ENCODE measurements at places on chromosomes 4 and X.

- no peak for DNase-seq
Measured at GRCh38 chr4:5503336-5503936, 204.9 kb downstream of the EVC2 start.

DNA sequence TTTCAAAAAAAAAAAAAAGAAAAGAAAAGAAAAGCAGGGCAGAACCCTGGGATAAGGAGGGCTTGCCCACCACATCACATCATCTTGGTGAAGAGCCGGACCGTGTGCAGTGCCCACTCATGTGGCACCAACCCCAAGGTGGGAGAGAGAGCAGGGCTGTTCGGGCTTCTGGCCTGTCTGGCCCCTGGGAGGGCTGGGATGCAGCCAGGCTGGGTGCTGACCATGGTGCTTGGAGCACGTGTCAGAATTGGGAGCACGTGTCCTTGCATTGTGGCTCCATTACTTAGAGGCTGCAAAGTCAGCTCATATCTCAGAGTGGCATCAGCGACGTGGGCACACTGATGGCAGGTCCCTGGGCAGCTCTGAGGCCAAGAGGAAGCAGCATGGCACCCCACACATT is 100.9 kb upstream of the AFAP1 start:
- DNase-seq = no peak

GRCh38 chrX:19776753-19777152 is 110.6 kb downstream of the SH3KBP1 start:
- no peak for DNase-seq

GRCh38 chrX:154484255-154485149 is 1.9 kb downstream of the UBL4A start:
- no peak for DNase-seq

DNA sequence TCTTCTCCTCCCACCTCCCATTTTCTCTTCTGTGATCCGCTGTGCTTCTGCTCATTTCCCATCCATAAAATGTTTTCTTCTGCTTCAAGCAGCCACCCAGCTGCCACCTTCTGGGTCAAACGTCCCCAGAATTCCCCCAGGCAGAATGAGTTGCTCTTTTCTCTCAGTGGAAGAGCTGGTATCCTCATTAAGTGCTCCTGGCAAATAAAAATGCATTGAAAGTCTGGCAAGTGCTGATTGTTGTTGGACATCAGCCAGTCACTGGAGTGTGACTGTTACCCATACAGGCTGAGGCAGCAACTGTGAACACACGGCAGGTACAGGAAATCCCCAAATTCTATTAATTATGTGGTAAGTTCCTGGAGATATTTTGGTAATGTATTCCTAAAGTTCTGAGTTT is 52.6 kb downstream of the LIMCH1 start:
- no peak for DNase-seq

DNA sequence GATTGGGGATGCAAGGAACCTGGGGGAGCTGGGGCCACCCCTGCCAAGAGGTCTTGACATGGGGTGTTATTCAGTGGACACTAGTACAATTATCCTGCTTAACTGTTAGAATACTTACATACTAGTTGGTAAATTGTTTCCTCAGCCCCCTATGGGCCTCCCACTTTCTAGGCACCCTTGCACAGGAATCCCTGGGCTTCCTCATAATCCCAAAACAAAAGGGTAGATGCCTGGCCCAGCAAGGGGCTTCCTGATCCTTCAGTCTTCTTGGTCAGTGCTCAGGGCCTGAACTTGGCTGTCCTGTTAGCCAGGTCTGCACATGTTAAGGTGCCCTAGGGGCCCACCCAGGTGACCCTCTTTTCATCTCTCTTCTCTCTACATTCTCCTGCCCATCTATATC is 48.7 kb upstream of the MSX1 start:
- DNase-seq = no peak

DNA sequence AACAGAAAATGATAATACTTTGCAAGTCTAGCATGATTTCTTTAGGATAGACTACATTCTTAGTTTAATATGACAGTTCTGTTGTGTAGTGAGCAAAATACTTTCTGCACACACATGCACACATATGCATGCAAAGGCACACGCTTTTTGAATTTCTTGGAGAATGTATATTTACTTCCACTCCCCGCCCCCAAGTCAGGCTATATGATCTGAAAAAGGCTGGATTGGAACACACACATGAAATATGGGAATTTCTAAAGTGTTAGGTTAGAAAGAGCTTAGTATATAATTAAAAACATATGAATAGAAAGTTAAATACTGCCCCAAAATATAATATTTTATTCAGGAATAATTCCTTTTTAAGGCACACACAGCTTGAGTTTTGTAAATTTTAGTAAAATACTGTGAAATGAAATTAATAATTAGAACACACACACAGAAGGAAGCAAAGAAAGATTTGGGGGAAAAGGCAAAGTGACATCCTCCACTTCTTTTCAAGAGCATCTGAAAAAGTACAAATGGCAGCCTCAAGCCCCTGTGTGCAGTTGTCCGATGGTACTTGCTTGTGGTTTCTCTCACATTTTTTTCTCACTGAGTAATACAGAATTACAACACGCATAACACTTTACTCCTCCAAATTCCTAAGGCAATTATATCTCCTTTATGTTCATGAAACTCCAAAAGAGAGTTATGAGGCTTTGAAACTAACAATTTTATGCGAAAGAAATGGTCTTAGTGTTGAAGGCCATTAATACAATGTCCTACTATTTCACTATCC is 228.9 kb upstream of the ETNPPL start:
- peak; percentile 28 for DNase-seq

- no peak for DNase-seq
Measured at GRCh38 chrX:30887721-30888120, 1.3 kb downstream of the TAB3 start.

DNA sequence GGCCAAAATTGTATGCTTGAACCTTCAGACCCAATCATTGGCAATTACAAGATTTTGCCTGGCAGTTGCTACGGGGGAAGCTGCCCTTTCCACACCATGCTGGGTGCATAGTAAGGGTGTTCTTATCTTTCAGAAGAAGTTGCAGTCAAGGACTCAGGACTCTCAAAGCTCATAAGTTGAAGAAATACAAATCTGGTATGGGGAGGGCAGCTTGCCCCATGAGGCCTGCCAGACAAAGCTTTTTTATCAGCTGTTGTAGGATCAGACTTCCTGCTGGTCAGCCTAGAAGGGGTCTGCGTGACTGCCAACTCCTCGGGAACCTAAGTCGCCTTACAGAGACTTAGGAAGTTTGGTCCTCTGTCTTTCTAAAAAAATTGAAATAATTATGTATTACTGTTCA is 174.9 kb upstream of the TECRL start:
- DNase-seq = no peak

- DNase-seq = no peak
Measured at GRCh38 chrX:11787564-11787963, 29.5 kb downstream of the MSL3 start.

DNA sequence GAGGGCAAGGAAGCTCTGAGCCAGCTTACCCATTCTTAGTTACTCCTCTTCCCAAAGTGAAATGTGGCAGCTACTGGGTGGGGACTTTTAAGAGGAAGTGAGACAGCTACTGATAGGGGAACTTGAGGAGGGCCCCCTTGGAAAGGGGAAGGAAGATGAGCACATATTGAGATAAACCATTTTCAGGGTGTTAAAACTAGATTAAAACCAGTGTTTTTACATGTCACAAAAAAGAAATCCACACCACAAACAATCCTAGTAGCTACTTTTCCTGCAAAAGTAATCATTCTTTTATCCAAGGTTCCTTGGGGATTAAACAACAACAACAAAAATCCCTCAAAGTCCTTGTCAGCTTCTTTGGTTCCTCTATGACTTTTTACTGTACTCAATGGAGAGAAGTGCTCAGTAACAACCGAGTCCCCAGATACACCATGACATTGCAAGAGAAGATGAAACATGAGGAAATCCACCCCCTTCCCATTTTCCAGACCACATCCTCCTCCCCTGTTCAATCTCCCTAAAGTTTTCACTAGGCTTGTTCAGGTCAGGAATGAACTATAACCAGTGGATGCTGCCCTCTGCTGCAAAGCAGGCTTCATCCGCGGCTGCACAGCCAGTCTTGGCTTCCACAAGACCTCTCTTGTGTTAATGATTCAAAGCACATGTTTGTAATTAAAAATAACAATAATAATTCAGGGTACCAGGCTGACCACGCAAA is 113.5 kb upstream of the TMEM164 start:
- no peak for DNase-seq

- no peak for DNase-seq
Measured at GRCh38 chrX:134721766-134722532, 63.7 kb upstream of the PLAC1 start.

DNA sequence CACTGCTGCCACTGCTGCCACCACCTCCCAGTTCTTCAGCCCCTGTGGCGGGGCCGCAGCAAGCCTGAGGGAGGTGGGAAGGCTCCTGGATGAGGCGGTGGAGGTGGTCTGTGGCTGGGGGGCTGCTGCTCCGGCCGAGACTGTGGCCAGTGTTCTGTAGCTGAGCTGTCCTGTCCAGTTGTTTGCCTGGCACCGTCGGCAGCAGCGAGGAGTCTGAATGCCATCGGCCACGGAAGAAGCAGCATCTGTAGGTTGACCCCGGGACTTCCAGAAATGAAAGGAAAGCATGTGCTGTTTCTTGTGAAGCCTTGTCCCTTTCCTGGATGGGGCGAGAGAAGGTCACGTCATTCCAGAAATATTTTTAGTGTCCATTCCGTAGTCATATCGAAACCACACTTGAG is 3.3 kb downstream of the C4orf54 start:
- no peak for DNase-seq

GRCh38 chrX:115260330-115260729 is 26.4 kb upstream of the LRCH2 start:
- peak; percentile 14 for DNase-seq

DNA sequence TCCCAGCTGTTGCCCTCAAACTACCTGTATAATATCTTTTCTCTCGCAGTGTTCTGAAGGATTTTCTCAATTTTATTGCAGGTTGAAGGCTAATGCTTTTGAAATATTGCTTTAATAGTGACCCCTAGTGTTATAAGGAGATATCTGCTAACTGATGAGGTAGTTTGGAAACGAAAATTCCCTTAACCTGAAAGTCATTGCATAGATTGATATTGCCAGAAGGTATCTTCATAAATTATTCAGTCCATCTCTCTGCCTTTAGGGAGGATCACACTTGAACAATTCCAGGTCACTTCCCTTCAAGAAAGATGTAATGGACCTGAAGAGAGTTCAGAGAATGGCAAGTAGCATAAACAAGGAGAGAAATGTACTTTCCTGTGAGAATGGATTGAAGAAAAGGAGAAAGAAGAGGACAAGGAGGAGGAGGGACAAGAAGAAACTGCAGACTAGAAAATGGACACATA is 44.1 kb downstream of the TIGD4 start:
- no peak for DNase-seq

- DNase-seq = no peak
Measured at GRCh38 chrX:74423289-74423998, 2.2 kb downstream of the SLC16A2 start.

DNA sequence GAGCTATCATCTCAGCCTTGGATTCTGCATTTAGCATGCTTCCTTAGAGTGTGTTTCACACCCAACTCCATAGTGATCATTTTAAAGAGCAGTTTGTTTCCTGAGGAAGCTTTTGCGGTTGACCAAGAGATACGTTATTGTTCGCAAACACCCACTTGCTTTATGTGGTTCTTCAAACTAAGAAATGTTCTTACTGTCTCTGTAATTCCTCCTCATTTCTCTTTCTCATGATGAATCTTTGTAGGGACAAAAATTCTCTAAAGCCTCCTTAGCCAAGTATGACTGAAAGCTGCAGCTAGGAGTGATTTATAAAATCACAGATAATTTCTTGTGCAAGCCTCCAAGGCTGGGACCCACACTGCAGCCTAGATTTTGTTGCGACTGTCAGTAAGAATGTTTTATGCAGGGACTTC is 10.0 kb downstream of the TNIP3 start:
- DNase-seq = no peak

GRCh38 chrX:51257490-51257889 is 75.1 kb upstream of the NUDT10 start:
- no peak for DNase-seq

- no peak for DNase-seq
Measured at GRCh38 chr4:7168106-7168505, 24.2 kb upstream of the SORCS2 start.

DNA sequence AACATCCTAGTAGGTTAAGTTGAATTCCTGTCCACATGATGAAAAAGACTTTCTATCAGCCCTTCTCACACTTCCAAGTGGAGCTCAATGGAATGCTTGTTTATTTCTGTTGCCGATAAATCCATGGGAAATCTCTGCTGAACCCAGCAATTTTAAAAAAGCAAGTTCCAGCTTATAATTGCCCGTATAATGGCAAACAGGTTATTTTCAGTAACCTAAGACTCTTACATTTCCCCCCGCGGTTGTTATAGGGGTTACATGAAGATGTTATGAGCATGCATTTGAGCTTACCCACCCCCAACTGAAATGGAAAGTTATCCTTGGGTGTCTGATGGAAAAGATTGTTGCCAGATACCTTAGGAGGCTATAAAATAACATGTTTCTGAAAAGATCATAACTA is 136.2 kb downstream of the PALLD start:
- DNase-seq = no peak
